T follicular helper cell (primary cell): ENCODE measurements at places on chromosomes 13 and 19.

- DNase-seq = no peak
Observed at GRCh38 chr13:47294691-47295090, 397.8 kb upstream of the HTR2A start.

DNA sequence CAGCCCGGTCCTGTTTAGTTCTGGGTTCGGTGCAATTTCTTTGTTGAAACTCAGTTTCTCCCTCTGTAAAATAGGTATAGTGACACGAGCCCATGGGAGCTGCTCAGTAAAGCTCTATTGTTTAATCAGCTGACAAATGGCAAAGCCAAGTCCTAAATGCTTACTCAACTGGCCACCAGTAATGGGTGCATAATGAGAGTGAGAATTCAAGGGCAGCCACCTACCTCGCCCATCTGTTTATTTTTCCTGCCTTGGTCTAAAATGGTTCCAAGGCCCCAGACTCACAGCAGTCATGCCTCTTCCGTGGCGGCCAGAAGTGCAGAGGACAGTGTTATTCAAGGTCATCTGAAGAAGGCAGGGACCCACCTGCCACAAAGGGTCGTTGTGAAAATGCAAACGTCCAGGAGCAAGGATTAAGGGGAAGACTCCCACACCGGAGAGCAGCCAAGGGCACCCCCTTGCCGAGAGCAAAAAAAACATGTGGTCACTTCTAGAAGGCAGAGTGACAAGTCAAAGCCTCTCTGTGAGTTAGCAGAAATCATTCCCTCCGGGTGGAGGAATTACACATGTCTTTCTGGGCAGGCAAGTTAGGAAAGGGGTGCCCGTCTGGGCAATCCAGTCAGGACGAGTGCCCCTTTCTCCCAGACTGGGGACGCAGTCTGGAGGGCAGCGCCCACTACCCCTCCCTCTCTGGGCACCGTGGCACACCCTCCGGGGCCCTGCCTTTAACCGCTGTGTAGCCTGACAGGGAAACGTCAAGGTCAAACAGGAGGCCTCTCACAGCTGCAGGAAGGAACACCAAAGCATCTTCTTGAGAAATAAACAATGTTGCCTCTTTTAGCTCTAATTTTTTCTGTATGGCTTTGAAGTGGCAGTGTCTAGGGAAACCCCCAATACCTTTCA lies 186.2 kb downstream of the FOXO1 start:
- DNase-seq = no peak

DNA sequence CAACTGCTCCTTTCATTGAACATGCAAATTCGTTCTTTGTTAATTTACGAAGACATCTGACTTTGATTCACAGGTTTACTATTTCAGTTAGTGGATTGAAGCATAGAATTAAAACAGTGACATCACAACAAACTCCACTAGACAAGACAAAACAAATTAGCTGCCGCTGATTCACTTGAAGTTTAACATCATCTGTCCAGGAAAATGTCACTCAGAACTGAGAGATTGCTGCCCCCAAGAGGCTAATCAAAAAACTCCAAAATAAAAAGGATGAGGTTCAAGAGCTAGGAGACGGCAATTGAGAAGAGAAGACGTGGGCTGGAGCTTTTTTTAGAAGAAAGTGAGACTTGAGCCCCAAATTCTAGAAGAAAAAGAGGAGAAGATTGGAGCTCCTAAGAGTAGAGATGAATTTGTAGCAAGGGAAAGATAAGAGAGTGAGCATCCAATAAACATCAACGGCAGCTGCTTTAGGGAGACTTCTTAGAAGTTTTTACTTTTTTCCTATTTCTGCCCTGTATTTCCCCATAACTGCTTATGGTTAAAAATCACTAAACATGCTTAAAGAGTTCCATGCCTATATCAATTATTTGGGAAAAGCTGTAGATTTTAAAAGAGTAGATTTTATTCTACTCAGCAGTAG lies 40.8 kb upstream of the TPP2 start:
- DNase-seq = no peak

- no peak for DNase-seq
Observed at GRCh38 chr13:34748073-34748472, 194.0 kb upstream of the NBEA start.

- DNase-seq = no peak
Observed at GRCh38 chr19:39424934-39425333, 10.8 kb downstream of the RPS16 start.

DNA sequence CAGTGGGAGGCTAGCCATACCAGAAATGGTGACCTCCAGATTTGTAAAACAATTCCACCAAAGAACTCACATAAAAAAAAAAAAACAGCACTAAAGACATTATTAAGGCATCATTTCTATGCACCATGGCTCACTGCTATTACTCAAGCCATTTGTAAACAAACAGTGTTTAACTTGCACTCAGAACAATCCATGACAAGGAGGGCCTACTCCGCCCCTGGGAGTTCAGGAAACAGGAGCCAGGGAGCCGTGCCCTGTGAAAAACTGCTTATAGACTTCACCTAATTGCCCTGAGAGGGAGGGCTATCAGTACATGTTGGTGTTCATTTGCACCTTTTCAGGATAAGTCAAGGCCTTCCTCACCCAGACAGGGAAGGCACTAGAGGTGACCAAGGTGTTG lies 103.2 kb downstream of the ZNF429 start:
- no peak for DNase-seq

DNA sequence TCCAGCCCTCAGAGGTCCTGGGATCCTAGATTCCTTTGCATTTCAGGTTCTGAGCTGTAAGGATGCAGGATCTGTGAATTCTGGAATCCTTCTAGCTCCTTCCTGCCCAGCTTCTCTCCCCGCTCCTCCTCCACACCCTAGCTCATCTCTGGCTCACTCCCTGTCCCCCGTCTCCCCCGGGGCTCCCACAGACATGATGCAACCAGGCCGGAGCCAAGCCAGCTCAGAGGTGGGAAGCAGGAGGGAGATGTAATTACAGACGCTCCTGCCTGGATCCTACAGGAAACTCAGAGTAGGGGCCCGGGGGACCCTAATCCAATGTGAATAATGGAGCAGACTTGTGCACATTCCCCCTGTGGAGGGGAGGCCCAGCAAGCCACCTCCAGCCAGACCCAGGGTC lies 4.5 kb downstream of the GNG8 start:
- DNase-seq = no peak

GRCh38 chr13:76638181-76638580 lies 248.0 kb downstream of the KCTD12 start:
- DNase-seq = no peak
